ENCODE measurements at places on chromosomes 4 and X. TPM values are rescaled to one million over a fixed set of nuclear protein-coding genes. Genes with fewer than 3 reads are reported as not detected.
A peak's percentile ranks its signal among the peaks of the same experiment; 100 is the strongest.

PDZD4 gene
- 8.9 TPM for polyA plus RNA-seq

RHOXF2B gene
- polyA plus RNA-seq: 0.08 TPM

GYPA gene
- 3.4 TPM for polyA plus RNA-seq

COMMD8 gene
- polyA plus RNA-seq: 50.5 TPM

CAPN6 gene
- polyA plus RNA-seq: 27.5 TPM

PLXNB3 gene
- 1.8 TPM for polyA plus RNA-seq

EDA2R gene
- polyA plus RNA-seq: 0.72 TPM

SPOCK3 gene
- polyA plus RNA-seq: 14.7 TPM

SSX2B gene
- polyA plus RNA-seq: not detected

CFP gene
- polyA plus RNA-seq: 1.3 TPM

MAGEC3 gene
- polyA plus RNA-seq: 0.15 TPM

CSN1S1 gene
- polyA plus RNA-seq: not detected

UNC5C gene
- polyA plus RNA-seq: 42.9 TPM

SYN1 gene
- 6.2 TPM for polyA plus RNA-seq

DNA sequence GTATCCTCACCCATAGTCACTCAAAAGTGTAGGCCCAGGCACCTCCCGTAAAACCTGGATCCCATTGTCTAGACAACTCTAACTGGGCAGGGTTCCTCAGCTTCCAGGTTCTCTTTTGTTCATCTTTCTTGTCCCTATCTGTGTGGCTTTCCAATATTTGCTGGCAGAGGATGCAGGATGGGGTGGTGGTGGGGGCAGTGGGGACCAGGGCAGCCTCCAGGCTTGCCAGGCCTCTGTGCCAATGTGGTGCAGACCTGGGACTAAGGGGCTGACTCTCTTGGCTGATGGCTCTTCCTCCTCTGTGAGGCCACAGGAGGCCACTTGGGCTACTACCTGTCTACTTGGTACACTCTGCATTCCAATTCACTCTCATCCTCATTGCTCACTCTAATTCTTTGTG is 76.4 kb downstream of the NBDY start:
- DNase-seq: no peak

GRCh38 chrX:72352786-72353185 is 47.1 kb upstream of the CITED1 start:
- DNase-seq: no peak

DNA sequence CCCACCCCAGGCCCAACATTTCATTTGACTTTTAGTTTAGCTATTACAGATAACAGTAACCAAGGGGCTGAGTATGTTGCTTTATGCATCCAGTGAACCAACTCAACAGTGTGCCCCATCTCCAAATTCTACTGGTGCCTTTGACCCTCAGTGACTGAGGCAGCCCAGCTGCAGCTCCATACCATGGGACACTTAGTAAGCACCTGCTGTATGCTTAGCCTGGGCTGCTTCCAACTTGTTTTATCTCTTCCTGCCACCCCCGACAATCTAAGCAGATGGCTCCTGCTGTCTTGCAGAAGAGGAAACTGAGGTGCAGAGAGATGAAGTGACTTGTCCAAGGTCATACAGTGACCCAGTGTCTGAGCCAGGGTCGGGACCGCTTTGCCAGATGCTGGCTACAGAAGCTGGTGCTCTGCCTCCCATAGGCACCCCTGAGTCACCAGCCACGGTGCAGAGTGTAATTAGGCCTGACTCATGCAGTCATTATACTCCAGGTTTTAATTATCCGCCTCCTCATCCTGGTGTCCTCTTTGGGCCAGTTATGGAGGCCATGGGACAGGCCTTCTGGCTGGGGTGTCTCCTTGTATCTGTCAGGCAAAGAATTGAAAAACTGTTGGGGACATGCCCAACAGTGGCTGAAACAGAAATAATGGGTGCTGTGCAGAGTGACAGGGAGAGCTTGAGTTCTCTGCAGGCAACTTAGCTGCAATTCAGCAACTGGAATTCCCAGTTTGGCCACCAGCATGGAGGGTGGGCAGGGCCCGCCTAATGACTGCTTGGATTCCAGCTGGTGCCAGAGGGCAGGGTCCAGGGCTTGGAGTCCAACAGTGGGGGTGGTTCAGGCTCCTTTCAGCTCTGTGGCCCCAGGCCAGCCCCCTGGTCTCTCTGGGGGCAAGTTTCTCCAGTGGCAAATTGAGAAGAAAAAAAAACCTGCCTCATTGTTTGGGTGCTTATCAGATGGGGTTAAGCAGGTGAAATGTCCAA is 8.2 kb upstream of the GPR78 start:
- no peak for DNase-seq

DNA sequence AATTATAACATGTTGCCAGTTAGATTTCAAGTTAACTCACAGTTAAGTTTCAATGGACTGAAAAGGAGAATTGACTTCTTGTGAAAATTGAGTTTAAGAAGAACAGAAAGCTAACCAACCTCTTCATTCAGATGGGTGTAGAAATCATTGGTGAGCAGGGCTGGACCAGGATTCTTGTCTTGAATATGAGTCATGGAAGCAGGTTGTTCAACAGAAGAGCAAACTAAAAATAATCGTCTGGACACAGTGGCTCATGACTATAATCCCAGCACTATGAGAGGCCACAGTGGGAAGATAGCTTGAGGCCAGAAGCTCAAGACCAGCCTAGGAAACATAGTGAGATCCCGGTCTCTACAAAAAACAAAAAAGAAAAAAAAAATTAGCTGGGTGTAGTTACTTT is 98.2 kb downstream of the ARSJ start:
- DNase-seq: no peak

GRCh38 chr4:85376285-85376684 is 98.7 kb upstream of the ARHGAP24 start:
- no peak for DNase-seq

DNA sequence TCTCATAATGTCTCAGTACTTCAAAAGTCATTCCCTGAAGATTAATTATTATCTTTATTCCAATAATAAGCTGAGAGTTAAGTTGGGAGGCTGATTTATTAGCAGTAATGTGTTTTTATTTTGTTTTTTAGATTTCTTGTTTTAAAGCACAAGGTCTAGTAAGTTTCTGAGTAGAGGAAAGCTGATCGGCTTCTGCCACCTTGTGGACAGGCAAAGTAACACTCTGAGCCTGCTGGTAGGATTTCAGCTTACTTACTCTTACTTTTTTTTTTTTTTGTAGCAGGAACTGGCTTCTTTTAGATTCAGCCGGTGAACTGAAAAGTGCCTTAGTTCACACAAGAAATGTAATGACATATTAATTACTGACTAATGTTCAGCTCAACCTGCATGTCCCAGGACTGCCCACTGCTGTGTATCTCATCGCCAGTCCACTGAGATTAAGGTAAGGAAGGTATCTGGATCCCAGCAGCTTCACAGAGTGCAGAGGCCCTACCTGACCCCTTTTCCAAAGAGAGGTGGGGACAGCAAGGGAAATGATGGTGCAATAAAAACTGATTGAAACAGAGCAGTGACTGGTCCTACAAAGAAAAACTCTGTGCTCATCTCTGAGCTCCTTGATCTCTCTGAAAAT is 126.5 kb downstream of the ADGRA3 start:
- peak; percentile 55 for DNase-seq

GRCh38 chr4:24337451-24338190 is 246.7 kb downstream of the DHX15 start:
- no peak for DNase-seq

GRCh38 chr4:75715105-75715799 is 9.1 kb upstream of the USO1 start:
- DNase-seq: no peak

DNA sequence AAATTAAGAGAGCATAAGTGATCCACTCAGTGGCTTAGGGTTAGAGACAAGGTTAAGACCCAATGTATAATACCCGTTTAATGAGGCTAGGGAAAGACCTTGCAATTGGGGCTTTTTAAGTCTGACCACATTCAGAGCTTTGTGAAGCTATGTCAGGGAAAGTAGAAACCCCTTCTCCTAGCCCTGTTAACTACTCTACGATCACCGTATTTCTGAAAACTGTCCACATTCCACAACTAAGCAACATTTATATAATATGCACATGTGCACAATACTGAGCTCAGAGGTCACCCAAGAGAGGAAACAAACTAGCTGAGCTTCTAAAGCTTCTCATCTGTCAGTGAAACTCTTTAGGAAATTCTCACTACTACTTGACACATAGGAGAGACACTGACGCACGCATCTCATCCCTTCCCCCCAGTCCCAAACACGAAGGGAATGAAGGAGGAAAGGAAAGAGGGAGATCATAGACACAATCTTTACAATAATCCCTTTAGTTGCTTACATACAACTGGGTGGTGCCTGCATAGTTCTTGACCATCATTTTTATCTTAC is 56.2 kb downstream of the METTL14 start:
- no peak for DNase-seq

- DNase-seq: no peak
Observed at GRCh38 chrX:66163447-66163846, 600 bp upstream of the HEPH start.

GRCh38 chr4:27154706-27155105 is 294.1 kb downstream of the STIM2 start:
- peak; percentile 9 for DNase-seq

- no peak for DNase-seq
Observed at GRCh38 chr4:67892253-67892652, 8.5 kb upstream of the TMPRSS11D start.

DNA sequence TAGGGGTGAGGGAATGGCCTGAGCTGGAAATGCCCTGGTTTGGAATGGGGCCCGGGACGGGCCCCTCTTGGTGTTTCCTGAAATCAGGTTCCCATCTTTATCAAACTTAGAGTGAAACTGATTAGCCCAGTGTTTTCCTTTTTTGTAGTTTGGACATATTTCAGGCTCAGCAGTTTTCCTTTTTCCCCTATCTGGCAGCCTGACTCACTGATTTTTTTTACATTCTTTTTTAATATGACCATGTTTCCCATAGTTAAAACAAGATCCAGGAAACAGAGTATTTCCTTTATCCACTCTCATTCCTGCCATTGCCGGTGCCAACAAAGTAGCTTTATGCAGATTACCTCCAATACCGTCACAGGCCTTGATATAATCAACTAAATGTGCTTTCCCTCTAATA is 20.5 kb upstream of the C4orf17 start:
- DNase-seq: no peak

GRCh38 chrX:14899607-14900006 is 26.4 kb downstream of the MOSPD2 start:
- DNase-seq: no peak

DNA sequence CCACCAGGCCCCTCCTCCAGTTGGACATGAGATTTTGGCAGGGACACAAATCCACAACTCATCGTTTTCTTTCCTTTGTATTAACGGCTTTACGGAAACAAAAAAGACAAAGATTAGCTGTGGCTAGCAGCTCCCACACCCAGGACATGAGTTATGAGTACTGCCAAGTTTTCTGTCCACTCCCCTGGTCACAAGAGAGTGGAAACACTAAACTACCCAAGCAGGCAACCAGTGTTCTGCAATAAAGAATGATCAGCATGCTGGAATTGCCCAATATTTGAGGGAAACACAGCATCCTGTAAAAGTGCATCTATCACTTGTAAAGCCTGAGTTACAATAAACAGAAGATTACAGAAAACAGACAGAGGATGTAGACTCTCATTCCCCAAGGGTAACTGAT is 358.4 kb downstream of the NLGN4X start:
- DNase-seq: no peak

- no peak for DNase-seq
Observed at GRCh38 chr4:167831855-167832254, 260.5 kb upstream of the ANXA10 start.

GRCh38 chr4:56752985-56753384 is 68.5 kb downstream of the SPINK2 start:
- no peak for DNase-seq

DNA sequence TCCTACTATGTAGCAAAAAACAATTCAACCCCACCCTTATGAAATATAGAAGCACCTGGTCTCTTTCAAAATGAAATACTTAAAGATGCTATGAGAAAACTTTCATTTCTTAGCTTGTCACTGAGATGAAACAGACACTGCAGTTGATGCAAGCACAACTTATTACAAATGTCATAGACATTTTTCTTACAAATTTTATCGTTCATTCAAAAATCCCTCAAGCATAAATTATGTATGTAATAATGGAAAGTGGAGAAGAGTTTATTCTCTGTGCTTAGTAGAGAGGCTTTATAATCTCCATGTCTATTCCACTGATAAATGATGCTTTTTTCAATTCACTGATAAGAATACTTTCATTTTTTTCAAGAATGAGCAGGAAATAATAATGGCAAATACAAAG is 1943.9 kb upstream of the IGFBP7 start:
- no peak for DNase-seq

DNA sequence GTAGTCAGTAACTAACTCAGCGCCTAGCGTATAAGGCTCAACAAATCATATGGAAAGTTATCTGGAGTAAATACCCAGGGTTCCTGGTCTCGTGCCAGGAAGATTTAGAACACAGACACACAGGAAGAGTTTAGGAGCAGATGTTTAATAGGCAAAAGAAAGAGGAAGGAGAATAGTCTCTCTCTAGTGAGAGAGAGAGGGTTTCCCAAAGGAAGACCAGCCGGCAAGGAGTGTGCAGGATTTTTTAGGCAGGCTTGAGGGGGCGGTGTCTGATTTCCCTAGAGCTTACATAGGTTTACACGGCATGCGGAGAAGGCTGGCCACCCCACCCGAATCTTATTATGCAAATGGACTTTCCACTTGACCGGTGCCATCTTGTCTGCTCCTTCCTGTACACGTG is 284.0 kb upstream of the FRG1 start:
- no peak for DNase-seq

GRCh38 chr4:52813546-52813945 is 48.6 kb upstream of the RASL11B start:
- DNase-seq: no peak

Data from right renal pelvis (tissue), 4 donors.